ENCODE measurements at places on chromosomes 4 and X.

GRCh38 chr4:109128589-109128988, 173.9 kb downstream of the COL25A1 start:
- no peak for DNase-seq

DNA sequence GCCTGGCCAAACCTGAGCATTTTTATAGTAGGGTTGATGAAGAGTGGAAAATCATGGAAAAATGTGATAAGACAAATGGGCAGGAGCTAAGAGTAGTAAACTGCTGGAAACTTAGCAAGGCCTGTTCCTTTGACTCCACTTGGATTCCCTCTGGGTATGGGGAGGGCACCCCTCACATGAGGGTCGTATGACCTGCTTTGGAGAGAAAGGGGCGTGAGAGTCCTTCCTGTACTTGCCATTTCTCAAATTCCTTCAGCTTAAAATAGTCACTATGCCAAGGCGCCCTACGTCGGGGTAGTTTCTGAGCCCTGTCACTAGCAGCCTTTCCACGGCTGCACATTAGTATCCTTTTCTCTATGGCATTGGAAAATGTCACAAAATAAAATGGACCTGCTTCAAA, 49.1 kb downstream of the GPRIN3 start:
- DNase-seq, result no peak

GRCh38 chrX:73916931-73917667, 354.1 kb downstream of the CHIC1 start:
- no peak for DNase-seq

- no peak for DNase-seq
These were observed 37.9 kb upstream of the STOX2 start for GRCh38 chr4:183867247-183867646.

DNA sequence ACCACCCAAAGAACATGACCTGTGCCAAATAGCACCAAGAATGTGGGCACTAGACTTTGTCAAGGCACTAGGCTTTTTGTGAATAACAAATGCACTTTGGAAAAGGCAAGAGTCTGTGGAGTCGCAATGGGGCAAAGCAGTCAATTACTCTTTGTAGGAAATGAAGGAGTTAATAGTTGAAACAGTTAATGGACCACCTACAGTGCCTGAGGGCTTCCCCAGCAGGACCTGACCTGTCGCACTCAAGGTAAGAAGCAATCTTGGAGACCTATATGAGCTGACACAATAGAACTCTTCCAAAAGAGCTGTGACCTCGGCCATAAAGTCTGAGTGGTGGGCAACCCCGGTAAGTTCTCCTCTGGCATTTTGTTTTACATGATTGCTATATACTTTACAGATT, 49.2 kb upstream of the CAPN6 start:
- no peak for DNase-seq

DNA sequence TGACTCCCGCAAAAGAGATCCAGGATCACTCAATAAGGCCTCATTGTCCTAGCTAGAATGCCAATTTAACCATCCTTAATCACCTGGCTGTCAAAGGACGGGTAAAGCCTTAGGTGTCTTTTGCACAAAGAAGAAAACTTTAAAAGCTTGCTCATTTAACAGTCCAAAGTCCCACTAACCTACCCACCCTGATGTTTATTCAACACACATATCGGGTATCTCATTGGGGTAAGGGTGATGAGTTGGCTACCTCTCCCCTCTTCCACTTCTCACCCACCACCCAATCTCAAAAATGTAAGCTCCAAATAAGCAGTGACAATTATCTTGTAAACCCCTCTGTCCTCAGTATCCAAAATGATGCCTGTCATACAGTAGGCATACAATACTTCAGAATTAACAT, 988 bp upstream of the SRD5A3 start:
- DNase-seq, result no peak

GRCh38 chr4:38129460-38130227, 169.4 kb downstream of the PTTG2 start:
- DNase-seq, result no peak

DNA sequence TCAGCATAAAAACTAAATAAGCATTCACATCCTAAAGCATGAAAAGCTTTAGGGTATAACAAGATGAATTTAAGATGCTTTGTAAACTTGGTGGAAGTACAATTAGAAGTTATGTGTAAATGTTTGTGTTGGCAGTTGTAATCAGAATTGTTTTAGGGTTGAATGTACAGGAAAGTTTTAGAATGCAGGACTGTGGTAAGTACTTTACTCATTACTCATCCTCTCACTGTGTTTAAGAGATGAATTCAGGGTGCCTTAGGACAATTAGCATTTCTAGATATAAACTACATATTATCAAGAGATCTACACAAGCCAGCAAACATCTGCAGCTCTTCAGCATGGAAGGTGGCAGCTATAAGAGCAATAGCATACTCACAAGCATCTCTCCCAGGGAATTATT, 77.5 kb upstream of the ELOVL6 start:
- no peak for DNase-seq

DNA sequence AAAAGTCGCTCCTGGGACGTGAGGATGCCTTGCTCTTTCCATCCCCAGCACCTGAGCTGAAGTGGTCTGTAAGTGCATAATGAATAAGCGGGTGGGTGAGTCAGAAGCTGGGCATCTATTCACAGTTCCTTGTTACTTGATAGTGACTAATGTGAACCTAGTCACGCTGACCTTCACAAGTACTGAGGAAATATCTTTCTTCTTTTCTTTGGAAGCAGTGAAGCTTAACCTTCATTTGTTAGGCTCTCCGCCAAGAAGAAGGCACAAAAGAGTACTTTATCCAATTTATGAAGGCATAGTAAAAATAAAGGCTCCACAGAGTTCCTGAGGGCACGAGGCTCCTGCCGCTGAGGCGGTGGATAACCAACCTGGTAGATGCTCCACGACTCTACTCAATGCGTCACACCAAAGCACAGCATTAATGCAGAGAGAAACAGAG, 475.7 kb upstream of the SLIT2 start:
- no peak for DNase-seq

DNA sequence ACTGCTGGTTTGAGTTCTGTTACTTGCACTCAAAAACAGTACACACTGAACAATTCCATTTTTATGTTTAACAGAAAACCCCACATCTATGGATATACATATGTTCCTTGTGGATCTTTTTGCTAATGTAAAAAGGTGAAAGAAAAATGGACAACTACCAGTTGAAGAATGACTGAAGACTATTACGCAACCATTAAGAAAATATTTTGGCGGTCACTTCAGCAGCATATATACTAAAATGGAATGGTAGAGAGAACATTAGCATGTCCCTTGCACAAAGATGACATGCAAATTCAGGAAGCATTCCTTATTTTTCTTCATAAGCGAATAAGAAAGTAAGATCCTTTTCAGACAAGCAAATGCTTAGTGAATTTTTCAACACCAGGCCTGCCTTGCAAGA, 84.6 kb upstream of the FMR1 start:
- DNase-seq, result no peak

GRCh38 chrX:9495496-9495895, 30.6 kb downstream of the TBL1X start:
- DNase-seq, result no peak

DNA sequence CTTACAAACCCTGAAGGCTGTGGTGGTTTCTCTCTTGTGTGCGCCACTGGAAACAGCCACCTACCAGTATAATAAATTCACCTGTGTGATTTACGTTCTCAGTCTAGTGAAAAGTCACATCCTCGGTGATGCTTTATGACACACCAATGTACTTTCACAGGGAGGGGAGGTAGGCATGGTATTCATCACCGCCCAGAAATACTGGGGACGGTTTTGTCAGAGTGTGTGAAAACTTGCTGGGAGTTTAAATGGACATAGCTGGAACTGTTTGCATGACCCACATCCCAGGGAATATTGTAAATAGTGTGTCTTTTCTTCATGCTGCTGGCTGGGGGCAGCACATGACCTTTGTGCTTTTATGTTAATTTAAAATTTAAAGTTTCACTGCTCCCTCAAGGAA, 421.8 kb downstream of the MAPK10 start:
- DNase-seq, result no peak

DNA sequence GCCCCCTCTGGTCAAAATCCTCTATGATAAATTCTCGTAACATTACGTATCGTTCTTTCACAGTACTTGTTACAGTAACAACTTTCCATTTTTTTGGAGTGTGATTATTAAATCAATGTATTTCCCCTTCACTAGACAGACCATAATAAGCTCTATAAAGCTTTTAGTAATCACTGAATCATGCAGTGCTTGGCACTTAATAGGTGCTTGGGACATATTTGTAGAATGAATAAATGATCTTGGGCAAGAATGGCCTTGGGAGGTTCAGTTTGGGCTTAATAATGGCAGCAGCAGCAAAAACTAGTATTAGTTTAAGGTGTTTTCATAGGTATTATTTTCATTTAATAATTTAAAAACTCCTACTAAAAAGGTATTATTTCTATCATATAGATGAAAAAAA, 33.4 kb upstream of the SFRP2 start:
- DNase-seq, result no peak

GRCh38 chr4:86357608-86358007, 2.2 kb downstream of the MAPK10 start:
- no peak for DNase-seq

DNA sequence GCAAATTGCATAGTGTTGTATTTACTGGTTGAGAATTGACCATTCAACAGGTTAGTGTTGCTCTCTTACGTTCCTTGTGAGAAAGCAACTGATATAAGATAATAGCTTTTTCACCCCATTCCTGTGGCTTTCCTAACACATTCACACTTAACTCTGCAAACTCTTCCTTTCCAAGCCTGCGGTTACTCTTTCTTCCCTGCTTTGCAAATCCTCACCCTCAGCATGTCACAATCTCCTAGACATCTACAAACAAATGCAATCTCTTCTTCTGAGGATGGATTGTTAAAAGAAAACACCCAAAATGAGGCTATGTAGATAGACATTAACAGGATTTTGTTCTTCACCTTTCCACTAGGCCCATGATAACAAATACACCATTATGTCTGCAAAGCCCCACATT, 771.7 kb upstream of the PCDH7 start:
- no peak for DNase-seq

GRCh38 chr4:159926871-159927270, 824.0 kb downstream of the RAPGEF2 start:
- DNase-seq, result no peak

DNA sequence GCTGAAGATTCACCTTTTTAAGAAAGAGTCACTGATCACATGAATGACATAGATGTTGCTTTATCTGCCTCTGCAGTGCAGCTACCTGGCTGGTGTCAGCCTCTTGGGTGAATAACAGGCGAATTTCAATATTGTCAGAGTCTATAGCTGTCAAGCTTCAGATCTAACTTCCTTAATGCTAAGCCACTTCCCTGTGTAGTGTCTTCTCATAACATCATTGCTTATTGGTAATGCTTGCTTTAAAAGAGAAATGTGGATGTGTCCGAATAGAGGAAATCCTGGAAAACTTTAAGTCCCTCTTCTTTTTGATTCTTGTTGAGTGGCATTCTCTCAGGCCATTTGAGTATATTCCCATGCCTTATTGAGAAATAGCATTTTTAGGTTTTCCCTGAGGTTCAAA, 7.3 kb upstream of the IGFBP7 start:
- no peak for DNase-seq

GRCh38 chr4:78939667-78940008, 400 bp upstream of the PAQR3 start:
- no peak for DNase-seq

- no peak for DNase-seq
These were observed 46.1 kb upstream of the TSPAN7 start for GRCh38 chrX:38515291-38515690.

GRCh38 chr4:6421397-6421796, 51.0 kb downstream of the PPP2R2C start:
- DNase-seq, result no peak

- no peak for DNase-seq
These were observed 108.3 kb downstream of the TENM3 start for GRCh38 chr4:182351485-182351884.

GRCh38 chr4:5469151-5469775, 239.1 kb downstream of the EVC2 start:
- no peak for DNase-seq

DNA sequence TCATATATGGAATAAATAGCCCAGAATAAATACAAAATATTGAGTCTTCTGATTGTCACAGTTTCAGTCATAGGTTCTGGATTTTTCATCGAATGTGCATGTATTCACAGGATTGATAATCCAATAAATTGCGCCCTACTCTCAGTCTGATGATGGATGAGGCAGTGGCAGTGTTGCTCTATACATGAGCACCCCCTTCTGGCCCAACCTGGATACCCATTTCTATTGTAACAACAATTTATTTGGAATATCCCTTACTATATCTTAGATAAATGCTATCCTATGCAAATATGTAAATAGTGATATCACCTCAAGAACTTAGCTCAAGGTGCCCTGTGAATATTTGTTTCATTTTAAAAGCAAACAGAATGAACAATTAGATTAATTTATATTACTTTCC, 733.7 kb upstream of the PABPC4L start:
- no peak for DNase-seq

DNA sequence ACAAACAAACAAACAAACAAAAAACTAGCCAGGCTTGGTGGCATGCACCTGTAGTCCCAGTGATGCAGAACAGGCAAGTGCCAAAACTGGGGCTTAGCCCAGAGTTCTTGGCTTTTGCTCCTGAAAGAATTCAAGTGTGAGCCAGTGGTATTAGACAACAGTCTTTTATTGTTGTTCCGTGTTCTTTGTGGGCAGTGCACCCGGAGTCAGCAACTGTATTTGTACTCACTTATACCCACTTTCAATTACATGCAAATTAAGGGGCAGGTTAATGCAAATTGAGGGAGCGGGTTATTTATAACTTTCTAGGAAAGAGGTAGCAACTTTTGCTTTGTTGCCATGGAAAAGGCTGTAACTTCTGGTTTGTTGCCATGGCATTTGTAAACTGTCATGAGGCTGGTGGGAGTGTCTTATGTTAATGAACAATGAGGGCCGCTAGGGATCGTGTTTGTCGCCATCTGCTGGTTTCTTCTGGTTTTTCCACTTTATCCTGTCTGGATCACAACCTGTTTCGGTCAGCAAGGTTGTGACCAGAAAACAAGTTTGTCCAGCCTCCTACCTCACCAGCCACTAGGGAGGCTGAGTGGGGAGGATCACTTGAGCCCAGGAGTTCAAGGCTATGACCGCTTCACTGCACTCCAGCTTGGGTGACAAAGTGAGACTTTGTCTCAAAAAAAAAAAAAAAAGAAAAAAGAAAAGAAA, 88.8 kb upstream of the ESX1 start:
- no peak for DNase-seq

GRCh38 chr4:86757468-86757867, 91.7 kb downstream of the SLC10A6 start:
- no peak for DNase-seq

- DNase-seq, result no peak
These were observed 68.3 kb downstream of the FMR1NB start for GRCh38 chrX:148049441-148049840.

Measured in stimulated activated CD4-positive, alpha-beta T cell treated with anti-CD3 and anti-CD28 coated beads, Interleukin-4, amount 100 ng/mL, for 4 hours (primary cell).